Heart right ventricle (tissue), 16 donors: ENCODE measurements at places on chromosomes 1 and 21. TPM values are rescaled to one million over a fixed set of nuclear protein-coding genes. Genes with fewer than 3 reads are reported as not detected.

DNA sequence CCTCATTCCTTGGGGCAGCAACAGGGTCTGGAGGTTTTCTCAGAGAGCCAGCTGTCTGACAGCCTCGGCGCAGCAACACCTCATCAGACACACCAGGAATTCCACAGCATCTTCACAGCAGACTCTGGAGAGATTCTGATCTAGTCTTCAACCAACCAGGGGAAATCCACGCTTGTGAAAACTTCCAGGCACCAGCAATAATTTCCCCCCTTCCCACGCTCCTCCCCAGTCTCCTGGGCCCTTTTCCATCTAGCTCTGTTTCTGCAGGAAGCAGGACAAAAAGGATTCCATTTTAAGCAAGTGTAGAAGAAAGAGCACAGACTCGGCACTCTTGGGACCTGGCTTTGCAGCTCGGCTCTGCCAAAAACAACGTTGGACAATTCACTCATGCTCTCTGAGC, 44.3 kb upstream of the CAPZB start:
- peak; percentile 19 for DNase-seq

Gene EFHD2
- 12.9 TPM for total RNA-seq

Gene RABGAP1L
- total RNA-seq, result 81.5 TPM

Gene PDC
- total RNA-seq, result not detected

Gene SERTAD4
- 5.2 TPM for total RNA-seq

- DNase-seq, result no peak
These were observed 29.5 kb downstream of the PLPPR5 start for GRCh38 chr1:98975113-98975512.

GRCh38 chr1:245583081-245583480, 428.3 kb downstream of the KIF26B start:
- DNase-seq, result no peak

Gene DCST1
- not detected for total RNA-seq

Gene HSPA13
- total RNA-seq, result 15.8 TPM

Gene LCE1F
- total RNA-seq, result not detected

- DNase-seq, result no peak
These were observed 475 bp upstream of the RPL5 start for GRCh38 chr1:92831368-92831761.

- DNase-seq, result no peak
These were observed 33.6 kb upstream of the RAVER2 start for GRCh38 chr1:64711266-64711665.

Gene S100A14
- total RNA-seq, result 1.7 TPM

Gene TMPRSS15
- total RNA-seq, result not detected

GRCh38 chr1:63322944-63323864, 837 bp downstream of the FOXD3 start:
- no peak for DNase-seq

- no peak for DNase-seq
These were observed 84.0 kb downstream of the FMO4 start for GRCh38 chr1:171397851-171398469.

DNA sequence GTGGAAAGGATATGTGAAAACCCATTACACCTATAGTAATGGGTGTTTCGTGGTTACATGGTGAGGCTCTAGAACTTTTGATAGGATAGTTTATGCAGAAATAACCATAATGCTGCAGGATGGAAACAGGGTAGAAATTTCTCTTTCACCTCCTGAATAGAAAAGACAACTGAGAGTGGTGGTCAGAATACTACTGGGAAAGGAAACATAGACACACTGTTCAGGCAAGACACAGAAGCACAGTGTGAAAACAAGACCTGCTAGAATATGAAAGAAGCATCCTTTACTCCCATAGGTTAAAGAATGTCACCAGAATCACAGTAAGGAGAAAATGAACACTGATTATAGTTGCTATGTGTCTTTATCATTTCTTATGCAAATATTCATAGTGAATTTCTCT, 496.6 kb downstream of the DPYD start:
- no peak for DNase-seq
